Retina (tissue), 1 donor: ENCODE measurements at places on chromosomes 7 and 10.

DNA sequence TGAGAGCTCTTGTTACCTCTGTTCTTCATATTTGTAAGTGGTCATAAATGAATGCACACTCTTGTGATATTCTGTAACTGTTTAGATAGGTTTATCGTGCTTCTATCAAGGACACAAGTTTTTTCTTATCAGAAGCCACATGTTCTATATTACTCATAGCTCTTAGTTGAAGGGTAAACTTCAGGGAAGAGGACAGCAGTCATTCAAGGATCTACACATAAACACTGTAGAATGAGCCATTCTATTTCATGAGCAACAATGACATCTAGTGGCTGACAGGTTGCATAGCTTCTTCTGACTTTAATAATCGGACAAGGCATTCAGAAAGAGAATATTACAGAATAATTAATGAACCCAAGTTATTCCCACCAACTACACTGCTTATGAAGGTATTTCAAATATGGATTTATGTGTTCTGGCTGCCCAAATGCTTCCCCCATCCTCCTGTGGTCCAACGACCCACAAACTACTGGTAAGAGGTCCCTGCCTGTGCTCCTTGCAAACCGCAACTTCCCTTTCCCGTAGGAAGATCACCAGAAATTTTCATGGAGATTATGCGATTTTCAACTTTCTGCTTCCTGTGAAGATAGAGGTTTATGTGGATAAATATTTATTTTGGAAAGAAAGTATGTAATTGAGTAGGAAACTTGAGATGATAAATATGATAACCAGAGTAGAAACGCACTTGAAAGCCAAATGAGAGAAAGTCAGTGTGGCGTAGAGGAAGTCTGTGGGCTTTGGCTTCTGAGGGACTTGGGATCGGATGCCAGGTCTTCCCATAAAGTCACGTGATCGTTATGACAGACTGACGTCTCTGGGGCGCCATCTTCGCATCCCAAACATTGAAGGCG, 16.8 kb upstream of the ABCB5 start:
- peak; percentile 56 for DNase-seq

GRCh38 chr10:22321156-22321923, 441 bp downstream of the BMI1 start:
- peak; percentile 93 for DNase-seq

GRCh38 chr10:48577158-48577557, 27.7 kb downstream of the ARHGAP22 start:
- DNase-seq, result no peak

DNA sequence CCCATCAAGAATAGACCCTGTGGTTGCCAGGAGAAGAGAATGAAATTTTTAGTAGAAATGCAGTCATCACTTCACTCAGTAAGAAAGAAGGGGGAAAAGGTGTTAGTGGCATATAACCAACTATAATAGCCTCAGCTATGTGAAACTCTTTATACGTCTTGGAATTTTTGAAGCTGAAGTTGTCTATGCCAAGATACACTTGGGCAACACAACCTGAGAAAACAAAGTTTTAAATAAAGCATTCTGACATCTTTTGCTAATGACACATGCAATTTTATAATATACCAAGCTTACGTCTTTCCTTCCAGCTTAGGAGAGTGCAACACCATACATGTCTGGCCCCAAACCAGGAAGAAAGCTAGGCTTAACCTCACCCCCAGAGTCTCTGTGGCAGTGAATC, 40.8 kb upstream of the ZNF438 start:
- DNase-seq, result no peak

- DNase-seq, result no peak
These were observed 72.8 kb upstream of the MPP7 start for GRCh38 chr10:28375399-28376354.

- DNase-seq, result no peak
These were observed 9.6 kb upstream of the CYREN start for GRCh38 chr7:135180122-135180521.

GRCh38 chr7:17239683-17240521, 58.5 kb upstream of the AHR start:
- no peak for DNase-seq

DNA sequence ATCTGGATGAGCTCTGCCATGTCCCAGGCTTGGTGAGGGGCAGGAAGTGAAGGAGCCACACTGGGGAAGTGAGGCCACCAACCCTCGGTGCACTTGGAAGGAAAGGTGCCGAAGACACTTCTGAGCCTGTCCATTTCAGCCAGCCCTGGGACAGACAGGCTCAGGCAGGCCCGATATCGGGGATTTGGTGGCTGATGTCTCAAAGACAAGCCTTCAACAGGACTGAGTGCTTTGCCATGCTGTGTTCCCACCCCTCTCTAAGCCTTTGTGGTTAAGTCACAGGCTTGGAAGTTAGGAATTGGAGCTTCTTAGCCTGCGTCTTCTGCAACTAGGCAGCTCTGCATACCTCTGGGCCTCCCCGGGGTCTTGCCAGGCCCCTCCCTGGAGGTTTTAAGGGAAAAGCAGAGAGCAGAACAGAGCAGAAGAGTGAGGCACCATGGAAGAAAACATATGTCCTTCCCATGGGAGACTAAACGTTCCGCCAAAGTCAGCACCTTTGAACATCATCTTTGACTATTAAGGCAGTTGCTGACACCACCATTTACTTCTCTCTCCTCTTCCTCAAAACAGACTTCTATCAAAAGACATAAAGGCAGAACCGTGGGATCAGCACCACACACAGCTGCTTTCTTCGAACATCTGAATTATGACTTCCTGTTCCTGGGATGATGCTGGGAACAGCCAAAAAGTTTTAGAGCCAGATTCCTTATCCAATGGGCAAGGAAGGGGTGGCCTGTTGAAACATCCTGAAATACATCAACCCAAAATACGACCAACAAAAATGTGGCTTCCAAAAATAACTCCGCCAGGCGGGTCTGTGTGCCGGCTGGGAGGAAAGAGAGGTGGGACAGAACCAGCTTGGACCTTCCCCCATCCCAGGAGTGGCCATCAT, 71.8 kb downstream of the AFAP1L2 start:
- no peak for DNase-seq

GRCh38 chr10:108384378-108384777, 1219.9 kb upstream of the SORCS1 start:
- DNase-seq, result no peak

GRCh38 chr10:28620251-28620650, 57.1 kb upstream of the BAMBI start:
- DNase-seq, result no peak

DNA sequence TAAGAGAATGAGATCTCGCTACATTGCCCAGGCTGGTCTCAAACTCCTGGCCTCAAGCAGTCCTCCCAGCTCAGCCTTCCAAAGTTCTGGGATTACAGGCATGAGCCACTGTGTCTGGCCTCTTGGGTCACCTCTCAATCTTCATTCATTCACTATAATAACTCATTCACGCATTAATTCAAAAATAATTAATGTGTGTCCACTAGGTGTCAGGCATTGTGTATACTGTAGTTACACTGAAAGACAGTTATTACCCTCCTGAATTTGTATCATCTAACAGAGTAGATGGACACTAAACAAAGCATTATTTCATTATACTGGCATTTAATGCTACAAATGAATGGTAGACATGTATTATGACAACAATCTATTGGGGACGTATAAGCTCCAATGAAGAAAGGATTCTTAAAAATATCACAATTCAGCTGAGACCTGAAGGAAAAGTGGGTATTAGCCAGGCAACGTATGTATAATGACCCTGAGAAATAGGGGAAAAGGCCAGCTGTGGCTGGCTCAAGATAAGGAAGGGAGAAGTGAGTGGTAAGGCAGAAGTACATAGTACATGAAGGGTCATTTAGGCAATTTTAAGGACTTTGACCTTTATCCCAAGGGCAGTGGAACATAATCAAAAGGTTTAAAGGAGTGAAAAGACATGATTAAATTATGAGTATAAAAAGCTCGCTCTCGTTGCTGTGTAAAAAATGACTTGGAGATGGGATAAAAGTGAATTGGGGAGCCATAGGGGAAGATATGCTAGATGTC, 150.7 kb downstream of the BTAF1 start:
- no peak for DNase-seq

GRCh38 chr10:103620891-103621782, 127.6 kb downstream of the NEURL1 start:
- DNase-seq, result no peak

- DNase-seq, result no peak
These were observed 22.7 kb downstream of the VIM start for GRCh38 chr10:17250736-17251135.

DNA sequence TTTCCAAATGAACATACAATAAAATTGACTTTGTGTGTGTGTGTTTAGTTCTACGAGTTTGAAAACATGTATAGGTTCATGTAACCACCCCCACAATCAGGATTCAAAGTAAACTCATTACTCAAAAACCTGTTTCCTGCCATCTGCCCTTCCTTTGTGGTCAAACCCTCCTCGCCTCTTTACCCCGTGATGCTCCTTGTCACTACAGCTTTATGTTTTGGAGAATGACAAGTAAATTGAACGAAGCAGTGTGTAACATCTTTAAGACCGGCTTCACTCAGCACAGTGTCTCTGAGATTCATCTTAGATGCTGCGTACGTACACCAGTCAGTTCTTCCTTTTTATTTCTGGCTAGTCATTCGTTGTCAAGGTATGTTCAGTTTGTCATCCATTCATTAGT, 54.6 kb upstream of the MKI67 start:
- DNase-seq, result peak; percentile 25
